ENCODE measurements at places on chromosomes 7 and 10.

GRCh38 chr10:117313641-117314040, 61.6 kb downstream of the PDZD8 start:
- no peak for DNase-seq

- no peak for DNase-seq
These were observed 136.0 kb upstream of the WNT16 start for GRCh38 chr7:121192834-121193233.

- DNase-seq = no peak
These were observed 22.5 kb downstream of the ADCY1 start for GRCh38 chr7:45596665-45597095.

- DNase-seq = peak; percentile 64
These were observed 343.3 kb downstream of the FRMD4A start for GRCh38 chr10:13987446-13987845.

DNA sequence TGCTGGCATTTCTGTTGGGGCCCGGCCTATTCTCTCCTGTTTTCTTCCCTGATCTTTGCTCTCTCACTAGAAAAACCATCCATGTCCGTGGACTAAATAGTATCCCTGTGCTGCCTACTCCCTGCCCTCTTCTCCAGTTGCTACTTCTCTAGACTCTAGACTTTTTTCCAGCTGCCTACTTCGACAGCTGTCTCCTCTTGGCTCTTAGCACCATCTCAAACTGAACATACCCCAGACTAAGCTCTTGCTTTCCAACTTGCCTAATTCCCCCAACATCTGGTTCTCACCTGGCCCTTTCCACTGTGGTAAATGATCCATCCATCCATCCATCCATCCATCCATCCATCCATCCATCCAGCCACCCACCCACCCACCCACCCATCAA, 19.5 kb downstream of the ADCYAP1R1 start:
- DNase-seq = no peak

DNA sequence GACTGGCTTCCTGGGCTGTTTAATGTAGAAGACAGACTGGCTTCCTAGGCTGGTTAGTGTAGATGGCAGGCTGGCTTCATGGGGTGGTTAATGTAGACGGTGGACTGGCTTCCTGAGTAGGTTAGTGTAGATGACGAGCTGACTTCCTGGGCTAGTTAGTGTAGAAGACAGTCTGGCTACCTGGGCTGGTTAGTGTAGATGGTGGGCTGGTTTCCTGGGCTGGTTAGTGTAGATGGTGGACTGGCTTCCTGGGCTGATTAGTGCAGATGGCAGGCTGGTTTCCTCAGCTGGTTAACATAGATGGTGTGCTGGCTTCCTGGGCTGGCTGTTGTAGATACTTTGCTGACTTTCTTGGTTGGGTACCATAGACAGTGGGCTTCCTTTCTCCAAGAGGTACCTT, 122.9 kb upstream of the PPP2R2D start:
- DNase-seq = no peak

GRCh38 chr10:104406715-104407650, 53.4 kb downstream of the CFAP58 start:
- no peak for DNase-seq

GRCh38 chr10:126075009-126075408, 178.6 kb downstream of the FANK1 start:
- DNase-seq = no peak
